ENCODE measurements at places on chromosomes 6 and 20. TPM values are rescaled to one million over a fixed set of nuclear protein-coding genes. Genes with fewer than 3 reads are reported as not detected.

The KCNK15 gene
- 0.77 TPM for total RNA-seq

The RIMS1 gene
- total RNA-seq = not detected

The DDX43 gene
- 0.15 TPM for total RNA-seq

The NFKBIL1 gene
- 18.5 TPM for total RNA-seq

The OXT gene
- total RNA-seq = 1.0 TPM

The CST9L gene
- not detected for total RNA-seq

The LY6G6C gene
- total RNA-seq = not detected

The FAM83D gene
- 11.1 TPM for total RNA-seq

The COL9A1 gene
- total RNA-seq = not detected

The VARS1 gene
- 153 TPM for total RNA-seq

The C20orf141 gene
- total RNA-seq = not detected

The DLL1 gene
- 0.55 TPM for total RNA-seq

The HLA-DRB1 gene
- 8.7 TPM for total RNA-seq

The DEFB132 gene
- not detected for total RNA-seq

The SSTR4 gene
- total RNA-seq = not detected

The LAMA4 gene
- not detected for total RNA-seq

The RFX6 gene
- not detected for total RNA-seq

The MAFB gene
- total RNA-seq = not detected

The HLA-DQB1 gene
- total RNA-seq = 9.7 TPM

The SLC22A23 gene
- 1.0 TPM for total RNA-seq

The TMEM200A gene
- 0.78 TPM for total RNA-seq

The ADGRF5 gene
- not detected for total RNA-seq

The CTAGE9 gene
- not detected for total RNA-seq

All from activated CD4-positive, alpha-beta memory T cell treated with anti-CD3 and anti-CD28 coated beads for 36 hours (primary cell).